ENCODE measurements at places on chromosomes 2 and 18.

DNA sequence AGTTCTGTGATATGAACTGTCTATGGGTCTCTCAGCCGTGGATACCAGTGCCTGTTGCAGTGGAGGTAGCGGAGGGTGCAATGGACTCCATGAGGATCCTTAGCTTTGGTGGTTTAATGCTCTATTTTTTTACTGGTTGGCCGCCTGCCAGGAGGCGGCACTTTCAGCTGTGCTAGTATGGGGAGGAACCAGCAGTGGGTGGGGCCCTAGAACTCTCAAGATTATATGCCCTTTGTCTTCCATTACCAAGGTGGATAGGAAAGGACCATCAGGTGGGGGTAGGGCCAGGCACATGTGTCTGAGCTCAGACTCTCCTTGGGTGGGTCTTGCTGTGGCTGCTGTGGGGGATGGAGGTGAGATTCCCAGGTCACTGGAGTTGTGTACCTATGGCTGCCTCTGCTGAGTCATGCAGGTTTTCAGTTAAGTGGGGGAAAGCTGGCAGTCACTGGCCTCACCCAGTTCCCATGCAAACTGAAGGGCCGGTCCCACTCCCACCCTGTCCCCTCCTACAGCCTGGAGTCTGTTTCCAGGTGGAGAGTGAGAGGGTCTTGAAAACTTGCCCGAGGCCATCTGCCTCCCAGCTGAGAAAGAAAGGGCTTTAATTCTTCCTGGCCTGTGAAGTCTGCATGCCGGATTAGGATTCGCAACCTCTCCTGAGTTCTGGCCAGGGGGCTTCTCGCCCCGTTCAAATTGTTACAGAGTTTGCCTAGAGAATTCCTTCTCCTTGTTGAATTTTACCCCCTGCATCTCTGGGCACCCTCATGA, 14.5 kb downstream of the KCNS3 start:
- no peak for DNase-seq

DNA sequence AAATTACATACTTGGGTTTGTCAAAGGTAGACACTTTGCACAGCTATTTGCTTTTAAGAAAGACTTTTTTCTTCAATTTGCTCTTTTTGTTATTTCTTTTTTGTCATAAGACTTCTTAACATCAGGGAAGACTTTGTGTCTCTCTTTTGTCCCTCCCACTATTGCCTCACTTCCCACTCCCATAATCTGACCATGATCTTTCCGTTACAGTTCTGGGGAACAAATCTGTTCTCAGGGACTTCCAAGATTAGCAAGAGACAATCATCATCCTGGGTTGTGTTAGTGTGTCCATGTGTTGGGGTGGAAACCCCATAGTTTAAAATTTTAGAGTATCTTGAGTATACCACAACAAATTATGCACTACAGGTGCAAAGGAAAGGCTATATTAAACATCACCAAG, 75.3 kb downstream of the REV1 start:
- no peak for DNase-seq

DNA sequence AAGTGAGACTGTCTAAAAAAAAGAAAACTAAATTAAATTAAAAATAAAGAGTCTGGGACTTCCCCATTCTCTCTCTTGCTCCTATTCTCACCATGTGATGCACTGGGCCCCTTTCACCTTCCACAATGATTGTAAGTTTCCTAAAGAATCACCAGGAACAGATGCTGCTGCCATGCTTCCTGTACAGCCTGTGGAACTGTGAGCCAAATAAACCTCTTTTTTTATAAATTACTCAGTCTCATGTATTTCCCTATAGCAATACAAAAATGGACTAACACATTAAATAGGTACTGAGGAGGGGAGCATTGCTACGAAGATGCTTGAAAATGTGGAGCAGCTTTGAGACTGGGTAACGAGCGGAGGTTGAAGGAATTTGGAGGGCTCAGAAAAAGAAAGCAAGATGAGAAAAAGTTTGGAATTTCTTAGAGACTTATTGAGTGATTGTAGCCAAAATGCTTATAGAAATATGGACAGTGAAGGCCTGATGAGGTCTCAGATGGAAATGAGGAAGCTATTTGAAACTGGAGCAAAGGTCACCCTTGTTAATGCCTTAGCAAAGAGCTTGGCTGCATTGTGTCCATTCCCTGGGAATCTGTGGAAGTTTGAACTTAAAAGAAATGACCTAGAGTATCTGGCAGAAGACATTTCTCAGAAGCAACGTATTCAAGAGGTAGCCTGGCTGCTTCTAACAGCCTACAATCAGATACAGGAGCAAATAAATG, 128.7 kb downstream of the EIPR1 start:
- DNase-seq = no peak

DNA sequence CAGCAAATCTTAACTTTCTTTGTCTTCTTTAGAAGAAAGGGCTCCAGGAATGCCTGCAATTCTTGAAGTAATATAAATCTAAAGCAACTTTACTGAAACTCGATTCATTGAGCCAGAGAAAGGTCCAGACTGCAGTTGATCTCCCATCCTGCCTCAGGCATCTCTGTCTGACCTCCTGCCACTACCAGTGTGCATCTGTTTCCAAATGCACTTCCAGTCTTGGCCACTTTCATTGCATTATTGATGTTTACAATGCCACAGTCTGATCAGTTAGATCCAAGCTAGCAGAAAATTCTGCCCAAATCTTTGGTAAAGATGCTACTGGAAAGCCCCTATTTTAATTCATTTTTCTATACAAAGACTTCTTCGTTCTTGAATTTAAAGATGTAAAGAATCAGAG, 158.0 kb downstream of the RAPGEF4 start:
- no peak for DNase-seq

DNA sequence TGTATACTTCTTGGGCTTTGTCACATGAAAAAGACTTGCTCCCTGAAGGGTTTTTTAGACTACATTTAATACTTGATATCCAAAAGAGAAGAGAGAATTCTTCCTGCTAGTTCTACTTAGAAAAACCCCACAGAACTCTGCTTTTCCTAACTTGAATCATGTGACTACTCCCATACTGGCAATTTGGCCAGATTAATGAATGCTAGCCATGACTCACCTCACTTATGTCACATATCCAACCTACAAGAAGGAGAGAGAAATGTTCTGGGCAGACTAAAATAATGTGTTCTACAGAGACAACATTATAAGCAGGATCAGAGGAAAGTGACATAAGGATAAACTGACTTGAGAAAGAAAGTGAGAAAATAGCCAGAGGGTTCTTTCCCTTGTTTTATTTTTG, 249.3 kb upstream of the GULP1 start:
- DNase-seq = no peak

All from left cardiac atrium (tissue), 4 donors.